ENCODE measurements at places on chromosomes 6 and 20.
A peak's percentile ranks its signal among the peaks of the same experiment; 100 is the strongest.

GRCh38 chr20:53929974-53930650 is 140.3 kb downstream of the BCAS1 start:
- DNase-seq = no peak

GRCh38 chr6:158642097-158642601 is 2.4 kb downstream of the DYNLT1 start:
- no peak for DNase-seq

DNA sequence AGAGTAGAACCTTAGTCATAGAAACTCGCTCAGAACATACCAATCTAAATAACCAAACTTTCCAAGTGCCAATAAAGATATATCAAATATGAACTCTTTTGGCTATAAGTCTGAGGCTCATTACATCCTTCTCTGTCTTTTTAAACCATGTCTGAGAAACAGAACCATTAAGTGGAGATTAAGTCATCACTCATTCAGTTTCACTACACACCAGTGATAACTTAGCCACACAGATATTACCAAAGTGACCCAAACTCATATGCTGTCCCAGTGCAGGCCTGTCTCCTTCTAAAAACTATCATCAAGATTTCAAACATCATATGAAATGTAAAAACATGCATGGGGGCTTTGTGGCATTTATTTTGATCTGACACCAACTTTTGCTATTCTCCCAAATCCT is 12.0 kb downstream of the GCLC start:
- DNase-seq = no peak

GRCh38 chr20:48901326-48901725 is 20.2 kb upstream of the ARFGEF2 start:
- DNase-seq = no peak

- DNase-seq = no peak
Measured at GRCh38 chr6:69865126-69865525, 1.2 kb upstream of the COL19A1 start.

DNA sequence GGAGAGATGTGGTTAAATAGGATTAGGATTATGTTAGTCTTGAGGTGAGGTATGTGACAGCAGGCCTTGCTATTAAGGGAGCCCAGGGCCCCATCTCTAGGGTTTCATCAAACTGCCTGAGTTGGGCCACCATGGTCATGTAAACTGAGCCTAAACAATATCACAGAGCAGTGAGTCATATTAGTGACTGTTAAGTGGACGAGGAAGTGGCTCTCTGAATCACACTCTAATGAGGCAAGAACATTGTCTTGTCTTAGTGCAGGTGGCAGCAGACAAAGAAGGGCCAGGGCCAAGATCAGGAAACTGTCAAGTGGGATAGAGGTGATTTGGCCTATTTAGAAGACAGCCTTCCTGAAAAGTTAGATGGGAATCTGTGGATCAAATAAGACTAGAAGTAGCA is 23.1 kb downstream of the ENPP3 start:
- DNase-seq = no peak

DNA sequence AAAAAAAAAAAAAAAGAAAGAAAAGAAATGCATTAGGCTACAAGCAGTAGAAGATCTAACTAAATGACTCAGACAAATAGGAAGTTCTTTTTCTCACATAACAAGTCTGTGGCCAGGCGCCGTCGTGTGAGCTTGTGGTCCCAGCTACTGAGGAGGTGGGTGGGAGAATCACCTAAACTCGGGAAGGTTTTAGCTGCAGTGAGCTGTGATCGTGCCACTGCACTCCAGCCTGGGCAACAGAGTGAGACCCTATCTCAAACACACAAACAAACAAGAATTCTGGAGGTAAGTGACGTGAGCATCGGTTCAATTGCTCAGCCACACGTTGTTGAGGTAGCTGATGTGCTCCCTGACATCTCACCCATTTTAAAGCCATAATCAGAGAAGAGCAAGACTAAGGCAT is 37.9 kb upstream of the SLC23A2 start:
- no peak for DNase-seq

- DNase-seq = no peak
Measured at GRCh38 chr20:34264141-34264540, 22.9 kb downstream of the ASIP start.

DNA sequence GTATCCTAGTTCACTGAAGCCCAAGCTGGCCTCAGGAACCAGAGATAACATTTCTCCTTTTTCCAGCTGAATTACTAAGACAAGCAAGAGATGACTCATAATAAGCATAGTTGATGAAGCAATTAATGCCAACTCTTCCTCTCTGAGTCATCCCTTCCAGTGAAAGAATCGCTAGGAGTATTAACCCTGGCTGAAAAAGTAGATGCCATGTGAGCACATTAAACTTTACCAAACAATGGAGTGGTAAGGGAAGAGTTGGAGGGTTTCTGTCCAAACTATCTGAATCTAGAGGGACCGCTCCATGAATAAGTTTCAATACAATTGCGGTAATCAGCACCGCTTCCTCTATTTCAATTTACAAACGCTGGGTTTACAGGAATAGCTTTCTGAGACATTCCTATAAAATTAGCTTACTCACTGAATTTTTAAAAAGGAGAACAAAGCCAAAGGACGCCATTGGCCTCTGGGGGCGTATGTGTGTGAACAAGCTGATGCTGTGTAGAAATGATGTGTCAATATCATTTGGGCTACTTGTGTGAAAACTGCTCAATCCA is 48.3 kb downstream of the ATXN1 start:
- DNase-seq = no peak

DNA sequence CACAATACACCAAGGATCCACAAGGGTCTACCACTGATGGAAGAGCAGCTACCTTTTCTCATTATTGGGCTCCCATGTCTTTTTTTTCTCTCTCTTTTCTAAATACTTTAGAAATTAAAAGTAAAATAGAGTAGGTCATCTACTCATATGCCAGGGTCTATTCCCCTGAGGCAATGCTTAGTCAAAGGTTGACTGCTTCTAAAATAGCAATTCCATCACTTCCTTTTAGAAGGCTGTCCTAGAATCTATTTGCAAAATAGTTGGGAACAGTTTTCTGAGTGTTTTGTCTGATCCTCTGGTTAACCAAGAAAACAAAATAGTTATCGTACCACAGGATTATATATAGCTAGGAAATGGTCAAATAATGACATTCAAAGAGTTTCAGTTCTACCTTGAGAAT is 174.1 kb downstream of the COL21A1 start:
- DNase-seq = no peak

DNA sequence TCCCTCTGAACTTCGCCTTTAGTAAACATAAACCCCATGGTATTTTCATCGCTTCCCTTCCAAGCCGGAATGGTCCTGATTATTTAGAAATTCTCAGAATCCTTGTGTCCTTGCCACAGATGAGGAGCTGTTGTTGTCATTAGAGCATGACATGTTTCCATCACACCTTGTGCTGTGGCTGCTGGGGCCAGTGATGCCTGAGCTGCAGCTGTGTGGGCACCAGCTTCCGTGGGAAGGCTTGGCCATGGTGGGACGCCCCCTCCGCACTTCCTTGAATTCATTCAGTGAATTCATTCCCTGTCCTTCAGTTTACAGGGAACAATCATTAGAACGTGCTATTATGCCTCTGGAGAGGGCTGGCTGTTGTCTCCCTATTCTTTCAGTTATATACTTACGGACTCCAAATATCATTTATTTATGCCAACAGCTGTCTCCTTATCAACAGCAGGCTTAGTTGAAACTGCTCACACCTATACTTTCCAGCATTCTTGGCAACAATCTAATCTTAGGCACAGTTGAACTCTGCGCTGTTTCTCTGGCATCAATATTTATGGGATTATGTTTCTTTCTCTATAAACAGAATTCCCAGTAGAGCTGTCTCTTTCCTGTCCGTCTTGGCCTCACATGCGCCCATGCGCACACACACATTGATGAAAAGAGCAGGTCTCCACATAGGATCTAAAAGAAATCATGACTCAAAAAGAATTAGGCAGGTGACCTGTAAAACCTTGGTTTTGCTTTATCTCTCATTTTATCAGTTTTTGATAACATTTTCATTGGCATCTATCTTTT is 9.0 kb downstream of the ADGRF1 start:
- no peak for DNase-seq

DNA sequence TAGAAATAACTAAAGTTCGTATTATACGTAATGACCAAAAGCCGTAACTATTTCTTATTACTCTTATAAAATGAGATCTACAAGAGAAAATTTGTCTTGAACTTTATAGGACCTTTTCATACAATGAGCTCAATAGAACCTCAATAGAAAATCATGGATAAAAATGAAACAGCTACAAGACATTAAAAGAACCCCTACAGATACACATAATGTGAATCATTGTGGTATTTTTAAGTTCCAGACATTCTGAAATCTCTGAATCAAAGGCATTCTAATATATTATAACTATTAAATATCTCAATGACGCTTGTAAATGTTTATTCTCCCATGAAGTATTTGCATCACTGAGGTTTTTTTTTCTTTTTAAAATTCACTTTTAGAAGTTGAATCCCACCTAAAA is 22.2 kb upstream of the POU3F2 start:
- no peak for DNase-seq

- no peak for DNase-seq
Measured at GRCh38 chr20:57483287-57484050, 41.5 kb downstream of the CTCFL start.

DNA sequence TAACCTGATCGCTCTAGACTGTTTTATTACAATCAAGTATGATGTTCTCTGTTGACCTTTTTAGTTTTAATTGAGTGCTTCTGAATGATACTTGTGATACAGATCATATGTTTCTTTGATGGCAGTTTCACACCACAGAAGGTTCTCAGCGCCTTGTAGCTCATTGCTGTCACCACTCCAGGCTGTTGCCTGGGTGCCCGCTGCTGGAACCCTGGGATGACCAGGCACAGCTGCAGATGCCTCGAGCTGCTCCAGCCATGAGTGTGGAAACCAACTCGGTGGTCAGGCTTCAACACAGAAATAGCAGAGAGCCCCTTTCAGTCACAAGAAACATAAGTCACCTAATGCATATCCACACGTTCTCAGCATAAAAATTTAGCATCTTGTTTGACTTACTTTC is 112.7 kb downstream of the RPP40 start:
- no peak for DNase-seq

- no peak for DNase-seq
Measured at GRCh38 chr6:46407246-46407645, 84.0 kb downstream of the RCAN2 start.

- no peak for DNase-seq
Measured at GRCh38 chr6:117280922-117281321, 15.6 kb downstream of the VGLL2 start.

DNA sequence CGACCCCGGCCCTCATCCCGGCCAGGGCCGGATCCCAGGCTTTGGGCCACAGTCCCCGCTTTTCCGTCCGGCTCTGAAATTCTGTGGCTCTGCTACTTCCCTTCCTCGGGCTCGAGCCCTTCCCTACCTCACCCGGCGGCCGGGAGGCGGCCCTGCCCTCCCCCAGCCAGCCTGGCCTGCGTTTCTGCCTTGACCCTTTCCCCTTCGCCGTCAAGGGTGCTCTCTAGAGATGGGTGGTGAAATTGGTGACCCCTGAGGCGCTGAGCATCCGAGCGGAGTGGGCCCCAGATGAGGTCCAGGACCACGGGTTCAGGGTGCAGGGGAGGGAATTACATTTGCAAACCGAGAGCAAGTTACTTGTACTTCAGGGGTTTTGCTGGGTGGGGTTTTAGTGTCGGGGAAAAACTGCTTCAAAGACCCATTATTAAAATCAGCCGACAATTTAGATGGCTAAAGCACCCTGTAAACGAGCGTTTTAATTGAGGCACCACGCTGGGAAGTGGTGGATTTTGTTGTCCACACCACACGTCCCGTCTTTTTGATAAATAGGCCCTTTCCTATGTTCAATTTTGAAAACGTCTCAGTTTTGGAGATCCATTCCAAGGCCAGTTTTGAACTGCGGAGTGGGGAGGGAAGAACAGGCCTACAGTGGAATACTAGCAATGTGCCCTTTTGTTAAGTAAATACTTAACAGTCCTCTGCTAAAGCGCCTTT is 9.9 kb downstream of the TFAP2A start:
- peak; percentile 79 for DNase-seq

DNA sequence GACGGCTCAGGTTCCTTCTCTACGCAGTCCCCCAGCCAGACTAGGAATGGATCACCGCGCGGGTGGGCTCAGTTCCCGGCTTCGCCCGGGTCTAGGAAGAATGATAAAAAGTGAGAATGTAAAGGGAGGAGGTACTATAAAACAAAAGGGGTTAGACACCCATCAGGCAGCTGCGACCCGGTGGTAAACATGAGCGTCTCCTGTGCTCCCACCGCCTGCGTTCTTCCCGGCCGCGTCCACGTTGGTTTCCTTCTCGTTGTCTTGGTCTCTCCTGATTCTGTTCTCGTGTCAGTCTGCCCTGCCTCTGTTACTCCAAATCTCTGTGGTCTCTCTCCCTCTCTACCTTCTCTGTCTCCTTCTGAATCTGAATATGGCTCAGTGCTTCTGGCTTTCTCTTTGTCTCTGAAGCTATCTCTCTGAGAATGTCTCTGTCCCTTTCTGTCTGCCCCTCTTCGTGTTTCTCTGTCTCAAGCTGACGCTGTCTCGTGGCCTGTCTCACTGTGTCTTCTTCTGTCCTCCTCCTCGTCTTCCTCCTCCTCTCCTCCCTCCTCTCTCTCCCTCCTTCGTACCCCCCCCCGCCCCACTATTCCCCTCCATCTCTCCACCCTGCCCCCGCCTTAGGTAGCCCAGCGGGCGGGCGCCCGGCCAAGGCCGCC is 41.6 kb upstream of the FOXP4 start:
- peak; percentile 81 for DNase-seq

GRCh38 chr6:28996844-28997510 is 8.1 kb downstream of the ZNF311 start:
- no peak for DNase-seq

GRCh38 chr6:69988458-69989126 is 122.2 kb downstream of the COL19A1 start:
- no peak for DNase-seq

DNA sequence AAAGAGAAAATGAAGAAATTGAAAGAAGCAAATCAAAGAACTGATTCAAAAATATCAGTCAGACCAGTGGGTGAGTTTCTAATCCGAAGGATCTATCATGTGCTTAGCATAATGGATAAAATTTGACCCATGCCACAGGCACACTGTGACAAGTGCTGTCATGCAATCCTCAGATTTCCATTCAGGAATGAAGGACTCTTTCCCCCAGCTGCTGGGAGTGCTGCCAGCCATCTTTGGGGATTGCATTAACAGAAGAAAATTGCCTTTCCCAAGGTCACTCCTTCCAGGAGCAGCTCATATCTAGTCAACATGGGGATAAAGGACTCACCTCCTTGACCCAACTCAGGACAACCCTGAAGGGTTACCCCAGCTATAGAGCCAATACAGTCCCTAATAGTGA is 316.7 kb upstream of the TBX18 start:
- no peak for DNase-seq
